ENCODE measurements at places on chromosomes 11 and 22. TPM values are rescaled to one million over a fixed set of nuclear protein-coding genes. Genes with fewer than 3 reads are reported as not detected.

Gene FAM76B
- polyA plus RNA-seq, result 32.9 TPM

Gene B4GALNT4
- polyA plus RNA-seq, result 30.0 TPM

Gene CRYAB
- 2.7 TPM for polyA plus RNA-seq

Gene DUSP8
- 0.50 TPM for polyA plus RNA-seq

Gene MS4A3
- polyA plus RNA-seq, result 39.2 TPM

Gene SLC36A4
- polyA plus RNA-seq, result 6.4 TPM

Gene CADM1
- not detected for polyA plus RNA-seq

Gene TRIM6
- 9.8 TPM for polyA plus RNA-seq

Gene PARVG
- not detected for polyA plus RNA-seq

Gene VSTM5
- not detected for polyA plus RNA-seq

Gene ALDH3B2
- polyA plus RNA-seq, result not detected

Gene TBRG1
- polyA plus RNA-seq, result 20.3 TPM

Gene MAP6
- polyA plus RNA-seq, result not detected

Gene SLC43A3
- 160 TPM for polyA plus RNA-seq

Gene PKP3
- polyA plus RNA-seq, result 73.9 TPM

Gene PNPLA5
- polyA plus RNA-seq, result not detected

GRCh38 chr22:28237112-28237511 is 318.1 kb upstream of the PITPNB start:
- DNase-seq, result no peak

DNA sequence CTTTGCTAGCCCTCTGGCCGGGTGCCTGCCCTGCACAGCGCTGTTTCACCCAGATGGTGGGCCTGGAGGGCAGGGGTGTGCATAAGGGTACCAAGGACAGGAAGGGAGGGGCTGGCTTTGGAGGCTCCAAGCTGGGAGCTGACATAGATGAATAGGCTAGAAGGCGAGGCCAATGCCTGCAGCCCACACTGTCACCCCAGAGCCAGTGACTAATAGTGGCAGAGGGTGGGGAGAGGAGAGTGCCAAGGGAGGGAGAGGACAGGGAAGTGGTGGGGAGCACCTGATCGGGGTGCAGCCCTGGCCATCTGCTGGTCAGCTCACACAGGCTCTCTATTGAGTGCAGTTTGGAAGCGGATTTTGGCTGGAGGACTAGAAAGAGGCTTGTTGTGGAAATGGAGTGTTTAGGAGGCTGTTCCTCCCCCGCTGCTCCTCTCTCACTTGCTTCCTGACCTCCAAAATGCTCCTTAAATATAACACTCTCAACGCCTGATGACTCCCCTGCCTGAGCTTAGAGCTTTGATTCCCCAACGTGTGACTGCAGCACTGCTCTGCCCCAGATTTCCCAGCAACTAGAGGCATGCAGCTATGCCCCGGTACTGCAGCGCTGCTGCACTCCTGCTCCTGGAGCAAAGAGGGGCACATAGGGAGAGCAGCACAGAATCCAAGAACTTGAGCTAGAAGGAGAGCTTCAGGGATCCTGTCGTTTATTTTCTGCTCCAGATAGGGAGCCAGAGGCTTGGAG is 89.2 kb downstream of the GRAMD1B start:
- no peak for DNase-seq

- DNase-seq, result no peak
Measured at GRCh38 chr11:20881328-20882079, 212.1 kb downstream of the NELL1 start.

- DNase-seq, result no peak
Measured at GRCh38 chr11:111406589-111406988, 27.5 kb upstream of the POU2AF1 start.

- DNase-seq, result no peak
Measured at GRCh38 chr11:91459840-91460239, 764.8 kb upstream of the FAT3 start.

- DNase-seq, result no peak
Measured at GRCh38 chr11:65538232-65538914, 13.5 kb downstream of the SCYL1 start.

DNA sequence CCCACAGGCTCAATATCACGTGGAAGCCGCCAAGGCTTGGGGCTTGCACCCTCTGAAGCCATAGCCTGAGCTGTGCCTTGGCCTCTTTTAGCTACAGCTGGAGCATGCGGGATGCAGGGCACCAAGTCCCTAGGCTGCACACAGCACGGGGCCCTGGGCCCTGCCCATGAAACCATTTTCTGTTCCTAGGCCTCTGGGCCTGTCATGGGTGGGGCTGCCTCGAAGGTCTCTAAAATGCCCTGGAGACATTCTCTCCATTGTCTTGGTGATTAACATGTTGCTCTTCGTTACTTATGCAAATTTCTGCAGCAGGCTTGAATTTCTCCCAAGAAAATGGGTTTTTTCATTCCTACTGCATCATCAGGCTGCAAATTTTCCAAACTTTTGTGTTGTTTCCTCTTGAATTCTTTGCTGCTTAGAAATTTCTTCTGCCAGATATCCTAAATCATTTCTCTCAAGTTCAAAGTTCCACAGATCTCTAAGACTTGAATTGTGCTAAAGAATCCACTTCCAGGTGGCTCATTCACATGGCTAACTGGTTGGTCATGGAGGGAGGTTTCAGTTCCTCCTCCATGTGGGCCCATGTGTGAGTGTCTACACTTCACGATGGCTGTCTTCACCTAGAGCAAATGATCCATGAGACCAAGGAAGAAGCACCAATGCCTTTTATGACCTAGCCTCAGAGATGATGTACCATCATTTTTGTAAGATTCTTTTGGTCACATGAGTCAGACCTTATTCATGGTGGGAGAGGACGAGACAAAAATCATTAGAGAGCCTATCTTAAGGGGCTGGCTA is 7.4 kb upstream of the CREBZF start:
- DNase-seq, result no peak

DNA sequence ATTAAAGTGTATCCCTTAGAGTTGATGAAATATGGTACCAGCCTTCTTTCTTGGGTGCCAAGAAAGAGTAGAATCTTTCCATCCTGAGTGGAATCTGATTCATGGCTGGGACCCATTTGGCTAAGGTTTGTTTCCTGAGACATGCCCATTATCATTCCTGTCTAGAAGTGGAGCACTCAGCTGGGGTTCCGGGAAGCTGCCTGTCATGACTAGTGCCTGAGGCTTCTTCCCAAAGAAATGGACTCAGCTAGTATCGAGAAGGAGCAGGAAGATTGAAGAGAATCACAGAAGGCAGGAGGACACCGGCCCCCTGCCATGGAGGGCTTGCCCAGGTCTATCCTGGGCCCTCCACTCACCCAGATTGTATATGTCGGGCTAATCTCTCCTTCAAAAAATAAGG is 57.6 kb downstream of the KREMEN1 start:
- no peak for DNase-seq

GRCh38 chr11:62921201-62921572 is at the start of gene CHRM1:
CHRM1 (minus strand) TSS chr11:62921363; CDS start chr11:62911100, 10,263 bp downstream.
- no peak for DNase-seq

GRCh38 chr22:33099593-33099992 is 41.4 kb upstream of the SYN3 start:
- DNase-seq, result no peak

GRCh38 chr11:84902445-84902844 is 724.7 kb downstream of the DLG2 start:
- no peak for DNase-seq

GRCh38 chr22:37498289-37498909 is 12.2 kb upstream of the MFNG start:
- peak; percentile 62 for DNase-seq

- no peak for DNase-seq
Measured at GRCh38 chr11:102157219-102157618, 47.0 kb downstream of the YAP1 start.

- DNase-seq, result no peak
Measured at GRCh38 chr22:39209756-39210155, 35.0 kb downstream of the PDGFB start.

GRCh38 chr22:41857155-41857859 is 24.4 kb downstream of the SREBF2 start:
- peak; percentile 66 for DNase-seq

DNA sequence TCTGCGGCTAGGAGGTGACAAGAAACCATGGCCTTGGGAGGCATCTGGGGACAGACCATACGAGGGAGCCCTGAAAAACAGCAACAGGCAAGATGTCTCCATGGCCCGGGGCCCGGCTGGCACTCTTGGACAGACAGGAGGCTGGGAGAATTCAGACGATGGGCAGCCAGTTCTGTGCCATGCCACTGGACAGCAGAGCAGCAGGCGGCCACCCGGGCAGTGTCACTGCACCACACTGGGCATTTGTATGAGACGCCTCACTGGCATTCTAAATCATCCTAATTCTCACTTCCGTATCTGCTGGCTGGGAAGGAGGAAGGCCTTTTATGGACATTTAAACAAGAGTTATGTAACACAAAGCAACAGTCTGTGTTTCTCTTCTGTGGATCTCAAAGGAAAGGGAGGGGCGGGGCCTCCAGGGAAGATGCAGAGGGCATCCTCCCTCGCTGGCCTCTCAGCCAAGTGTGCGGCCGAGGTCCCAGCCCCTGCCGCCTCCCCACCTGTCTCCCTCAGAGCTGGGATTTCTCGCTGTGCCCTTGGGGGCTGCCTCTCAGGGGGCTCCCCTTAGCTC is 350.3 kb downstream of the SHANK2 start:
- no peak for DNase-seq

DNA sequence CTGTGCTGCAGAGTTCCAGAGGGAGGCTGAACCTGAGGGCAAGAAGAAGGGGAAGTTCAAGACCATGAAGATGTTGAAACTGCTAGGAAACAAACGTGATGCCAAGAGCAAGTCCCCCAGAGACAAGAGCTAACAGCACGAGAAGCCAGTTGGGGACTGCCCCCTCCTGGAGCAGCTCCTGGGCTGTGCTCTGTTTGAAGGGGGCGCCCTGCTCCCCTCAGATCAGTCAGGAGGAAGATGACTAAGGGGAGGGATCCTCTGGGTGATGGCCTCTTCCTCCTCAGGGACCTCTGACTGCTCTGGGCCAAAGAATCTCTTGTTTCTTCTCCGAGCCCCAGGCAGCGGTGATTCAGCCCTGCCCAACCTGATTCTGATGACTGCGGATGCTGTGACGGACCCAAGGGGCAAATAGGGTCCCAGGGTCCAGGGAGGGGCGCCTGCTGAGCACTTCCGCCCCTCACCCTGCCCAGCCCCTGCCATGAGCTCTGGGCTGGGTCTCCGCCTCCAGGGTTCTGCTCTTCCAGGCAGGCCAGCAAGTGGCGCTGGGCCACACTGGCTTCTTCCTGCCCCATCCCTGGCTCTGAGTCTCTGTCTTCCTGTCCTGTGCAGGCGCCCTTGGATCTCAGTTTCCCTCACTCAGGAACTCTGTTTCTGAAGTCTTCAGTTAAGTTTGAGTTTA is 12.6 kb downstream of the C22orf23 start:
- no peak for DNase-seq

- DNase-seq, result peak; percentile 84
Measured at GRCh38 chr11:64251016-64251752, at the start of gene PLCB3. PLCB3 (plus strand) TSS chr11:64251530; CDS start chr11:64251650, 120 bp downstream.

- DNase-seq, result no peak
Measured at GRCh38 chr11:19375440-19375839, 134.7 kb upstream of the E2F8 start.

DNA sequence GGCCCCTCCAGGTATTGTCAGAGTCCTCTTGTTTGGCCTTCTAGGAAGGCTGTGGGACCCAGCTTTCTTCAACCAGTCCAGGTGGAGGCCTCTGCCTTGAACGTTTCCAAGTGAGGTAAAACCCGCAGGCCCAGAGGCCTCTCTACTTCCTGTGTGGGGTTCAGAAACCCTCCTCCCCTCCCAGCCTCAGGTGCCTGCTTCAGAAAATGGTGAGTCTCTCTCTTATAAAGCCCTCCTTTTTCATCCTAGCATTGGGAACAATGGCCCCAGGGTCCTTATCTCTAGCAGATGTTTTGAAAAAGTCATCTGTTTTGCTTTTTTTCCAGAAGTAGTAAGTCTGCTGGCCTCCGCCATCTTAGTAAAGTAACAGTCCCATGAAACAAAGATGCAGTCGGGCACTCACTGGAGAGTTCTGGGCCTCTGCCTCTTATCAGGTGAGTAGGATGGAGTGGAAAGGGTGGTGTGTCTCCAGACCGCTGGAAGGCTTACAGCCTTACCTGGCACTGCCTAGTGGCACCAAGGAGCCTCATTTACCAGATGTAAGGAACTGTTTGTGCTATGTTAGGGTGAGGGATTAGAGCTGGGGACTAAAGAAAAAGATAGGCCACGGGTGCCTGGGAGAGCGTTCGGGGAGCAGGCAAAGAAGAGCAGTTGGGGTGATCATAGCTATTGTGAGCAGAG is at the start of gene CD3E:
Gene CD3E, plus strand, starts transcription at position 163 of the 681 bp plus-strand sequence. Its CDS starts 223 bp downstream, at position 386.
- no peak for DNase-seq

- DNase-seq, result no peak
Measured at GRCh38 chr11:8477680-8478079, 116.3 kb downstream of the STK33 start.

GRCh38 chr11:117458275-117459122 is 130.8 kb downstream of the CEP164 start:
- DNase-seq, result no peak

DNA sequence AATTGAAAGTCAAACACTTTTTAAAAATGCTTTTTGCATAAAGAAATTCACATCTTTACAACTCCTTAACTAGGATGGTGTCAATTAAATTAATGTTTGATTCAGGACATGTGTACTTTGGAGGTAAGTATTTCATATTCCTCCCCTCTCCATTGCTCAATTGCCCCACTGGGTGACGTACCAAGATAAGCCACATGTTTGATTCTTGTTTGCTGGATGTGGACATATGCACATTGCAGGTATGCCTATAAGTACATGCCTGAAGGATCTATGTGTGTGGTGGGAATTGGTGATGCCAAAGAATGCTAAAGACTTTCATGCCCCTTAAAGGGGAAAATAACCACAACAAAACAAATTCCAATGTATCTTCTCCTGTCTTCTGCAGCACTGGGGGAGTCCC is 5.8 kb downstream of the CD44 start:
- DNase-seq, result no peak

GRCh38 chr22:38313384-38313955 is 3.8 kb downstream of the CSNK1E start:
- DNase-seq, result no peak

DNA sequence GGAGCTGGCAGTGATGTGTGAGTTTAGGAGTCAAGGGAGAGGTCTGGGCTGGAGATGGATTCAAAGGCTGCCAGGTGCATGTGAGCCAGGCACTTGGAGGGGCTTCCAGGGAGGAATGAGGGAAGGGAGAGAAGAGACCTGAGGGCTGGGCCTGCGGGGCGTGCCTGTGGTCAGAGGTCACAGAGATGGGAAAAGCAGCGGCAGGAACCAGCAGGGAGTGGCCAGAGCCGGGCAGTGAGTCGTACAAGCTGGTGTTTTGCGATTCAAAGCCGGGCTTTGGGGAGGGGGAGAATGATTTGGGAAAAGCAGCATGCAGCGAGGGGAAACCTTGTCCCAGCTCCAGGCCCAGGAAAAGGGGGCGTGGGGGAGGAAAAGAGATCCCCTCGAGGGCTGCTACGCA is 96.9 kb upstream of the RTL6 start:
- no peak for DNase-seq

DNA sequence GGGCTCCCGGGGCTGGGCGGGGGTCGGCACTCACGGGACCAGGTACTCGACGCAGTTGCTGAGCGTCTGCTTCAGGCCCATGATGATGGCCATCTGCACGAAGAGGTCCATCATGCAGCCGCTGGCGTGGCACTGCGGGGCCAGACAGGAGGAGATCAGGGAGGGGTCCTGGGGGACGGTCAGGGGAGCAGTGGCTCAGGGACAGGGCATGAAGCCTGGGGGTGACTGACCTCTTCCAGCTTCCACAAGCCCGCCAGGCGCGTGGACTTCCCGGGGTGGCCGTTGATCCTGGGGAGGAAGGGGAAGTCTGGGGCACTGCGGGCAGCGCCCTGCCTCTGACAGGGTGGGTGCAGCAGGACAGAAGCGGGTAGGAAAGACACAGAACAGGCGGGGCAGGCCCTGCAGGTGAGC is 6.1 kb upstream of the SIGIRR start:
- no peak for DNase-seq
